Stimulated activated naive B cell treated with anti-CD40 and anti-IgM and Interleukin-4, amounts not matched to agents 10 μg/mL and 1 μg/mL and 100 μg/mL, for 72 hours (primary cell): ENCODE measurements at places on chromosomes 11 and 22.

DNA sequence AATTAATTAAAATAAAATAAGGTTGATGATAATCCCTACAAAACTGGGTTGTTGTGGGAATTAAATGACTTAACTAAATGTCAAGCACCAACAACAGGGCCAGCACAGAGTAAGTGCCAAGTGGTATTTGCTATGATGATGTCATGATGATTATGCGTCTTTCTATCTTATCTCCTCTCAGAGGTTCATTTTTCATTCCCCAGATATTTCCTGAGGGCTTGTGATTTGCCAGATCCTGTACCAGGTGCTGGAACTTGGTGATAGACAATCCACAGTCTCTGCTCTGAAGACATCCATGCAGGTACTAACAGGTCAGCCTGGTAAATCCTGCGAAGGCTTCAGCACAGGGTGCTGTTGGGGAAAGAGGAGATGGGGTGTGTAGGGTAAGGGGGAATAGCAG lies 8.1 kb upstream of the MYH9 start:
- no peak for DNase-seq
- H3K4me3 ChIP-seq = no peak overlapping the region
- no peaks in the 10 kb centered on the region for H3K27me3 ChIP-seq
- peak overlapping the region; percentile 31 for H3K27ac ChIP-seq
- H3K4me1 ChIP-seq = peaks cover 70% of the 10 kb centered on the region

DNA sequence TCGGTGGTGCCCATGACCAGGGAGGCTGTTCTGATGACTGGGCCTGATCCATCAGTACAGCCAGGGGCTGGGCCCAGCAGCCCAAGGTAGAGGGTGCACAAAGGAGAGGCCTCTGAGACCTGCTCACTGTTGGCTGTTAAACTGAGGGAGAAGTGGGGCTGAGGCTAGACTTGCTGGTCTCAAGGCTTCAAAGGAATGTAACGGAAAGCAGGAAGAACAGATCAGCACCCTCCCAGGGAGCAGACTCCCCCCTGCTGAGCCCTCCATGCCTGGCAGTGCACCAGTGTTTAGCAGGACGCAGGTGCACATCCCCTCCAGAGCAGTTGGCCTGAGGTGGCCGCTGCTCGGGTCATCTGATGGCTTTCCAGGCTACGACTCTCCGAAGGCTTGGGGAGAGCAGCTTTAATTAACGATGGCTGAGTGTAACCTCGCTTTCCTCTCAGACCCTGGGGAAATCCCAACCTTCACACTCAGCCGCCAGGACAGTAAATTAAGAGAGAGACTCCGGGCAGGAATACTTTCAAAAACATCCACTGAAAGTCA lies 255.7 kb upstream of the NARS2 start:
- no peak for DNase-seq
- H3K27ac ChIP-seq = no peak overlapping the region
- no peaks in the 10 kb centered on the region for H3K36me3 ChIP-seq
- no peaks in the 10 kb centered on the region for H3K4me1 ChIP-seq

DNA sequence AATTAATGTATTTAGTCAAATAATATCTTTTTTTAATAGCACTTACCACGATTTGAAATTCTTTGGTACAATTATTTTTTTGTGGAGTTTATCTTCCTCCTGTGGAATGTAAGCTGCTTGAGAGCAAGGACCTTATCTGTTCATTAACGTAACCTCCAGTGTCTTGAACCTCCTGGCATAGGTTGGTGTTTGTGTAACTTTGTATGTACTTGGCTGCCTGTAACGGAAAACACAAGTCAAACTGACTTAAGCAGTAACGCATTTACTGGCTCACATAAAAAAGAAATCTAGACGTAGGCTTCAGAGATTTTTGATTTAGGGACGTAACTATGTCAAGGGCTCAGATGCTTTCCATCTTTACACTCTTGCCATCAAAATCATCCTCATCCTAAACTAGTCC lies 56.1 kb downstream of the ARHGEF12 start:
- H3K27ac ChIP-seq = no peak overlapping the region
- H3K4me3 ChIP-seq = no peak overlapping the region
- H3K4me1 ChIP-seq = peaks cover 4% of the 10 kb centered on the region
- H3K36me3 ChIP-seq = peaks cover 7% of the 10 kb centered on the region
- DNase-seq = no peak
- peaks cover 8% of the 10 kb centered on the region for H3K27me3 ChIP-seq

DNA sequence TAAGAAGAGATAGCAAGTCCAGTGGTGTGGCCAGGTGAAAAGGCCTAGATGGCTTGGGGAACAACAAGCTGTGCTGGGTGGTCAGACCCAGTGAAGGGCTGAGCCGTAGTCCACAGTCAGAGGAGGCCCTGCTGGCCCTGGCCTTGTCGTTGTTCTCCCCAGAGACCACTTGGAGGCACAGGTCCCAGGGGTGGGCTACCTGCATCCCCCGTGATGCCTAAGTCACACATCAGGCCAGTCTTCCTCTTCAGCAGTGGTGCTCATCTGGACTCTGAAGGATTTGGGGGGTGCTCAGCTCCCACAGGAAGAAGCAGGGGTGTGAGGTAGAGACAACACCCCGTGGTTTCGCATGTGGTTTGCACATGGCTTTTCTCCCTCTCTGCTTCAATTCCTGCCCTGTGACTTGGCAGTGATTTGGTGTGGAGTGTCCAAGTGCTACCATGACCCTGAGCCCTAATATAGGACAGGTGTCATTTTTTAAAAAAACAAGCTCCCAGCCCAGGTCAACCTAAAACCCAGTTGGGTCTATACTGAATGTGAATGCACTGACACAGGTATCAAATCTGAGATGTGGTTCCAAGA lies 51.0 kb downstream of the ALX4 start:
- no peaks in the 10 kb centered on the region for H3K4me1 ChIP-seq
- peaks cover 6% of the 10 kb centered on the region for H3K27me3 ChIP-seq
- H3K4me3 ChIP-seq = no peak overlapping the region
- no peak for DNase-seq
- peak overlapping the region; percentile 14 for H3K27ac ChIP-seq

DNA sequence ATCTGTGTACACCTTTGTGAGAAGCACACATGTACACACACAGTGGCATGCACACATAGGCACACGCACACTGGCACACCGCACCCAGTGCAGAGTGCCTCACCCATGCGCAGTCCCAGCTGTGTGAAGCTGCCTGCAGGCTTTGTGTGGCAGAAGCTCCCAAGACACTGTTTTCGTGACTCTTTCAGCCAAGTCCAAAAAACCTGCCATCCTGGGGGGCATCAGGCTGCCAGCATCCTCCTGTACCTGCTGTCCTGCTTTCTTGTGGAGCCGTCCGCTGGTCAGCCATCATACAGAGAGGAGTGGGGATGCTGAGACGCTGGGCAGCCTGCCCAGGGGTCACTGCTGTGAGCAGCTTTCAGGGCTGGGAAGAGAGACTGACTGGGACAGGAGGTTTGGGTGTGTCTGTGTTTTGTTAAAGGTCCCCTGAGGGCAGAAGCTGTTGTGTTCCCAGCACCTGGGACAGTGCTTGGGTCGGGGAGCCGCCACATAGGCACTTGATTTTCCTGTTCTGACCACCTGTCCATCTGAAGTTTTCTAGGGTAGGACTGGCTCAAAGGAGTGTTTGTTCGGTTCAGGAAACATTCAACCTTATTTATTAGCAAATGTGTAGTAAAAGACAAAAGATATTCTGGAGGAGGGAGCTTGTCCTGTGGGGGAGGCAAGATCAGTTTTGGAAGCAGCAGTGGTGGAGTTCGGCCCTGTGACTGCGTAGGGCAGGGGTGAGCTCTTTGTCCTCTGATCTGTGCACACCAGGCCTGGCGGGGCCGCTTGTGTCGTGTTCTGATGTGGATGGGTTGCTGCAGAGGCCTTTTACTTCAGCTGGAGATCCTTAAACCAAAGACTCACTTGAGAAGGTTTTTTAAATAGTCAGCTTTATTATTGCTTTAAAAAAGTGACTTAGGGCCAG lies 29.7 kb downstream of the AP2A2 start:
- no peak for DNase-seq
- H3K36me3 ChIP-seq = peaks cover 15% of the 10 kb centered on the region
- no peaks in the 10 kb centered on the region for H3K27me3 ChIP-seq
- no peak overlapping the region for H3K4me3 ChIP-seq
- H3K4me1 ChIP-seq = peaks cover 32% of the 10 kb centered on the region

GRCh38 chr22:47190957-47191670 lies 428.7 kb downstream of the TBC1D22A start:
- no peak for DNase-seq
- no peaks in the 10 kb centered on the region for H3K4me1 ChIP-seq
- H3K36me3 ChIP-seq = no peaks in the 10 kb centered on the region
- H3K27me3 ChIP-seq = no peaks in the 10 kb centered on the region

- H3K36me3 ChIP-seq = no peaks in the 10 kb centered on the region
- no peak for DNase-seq
- H3K4me3 ChIP-seq = no peak overlapping the region
- peaks cover 5% of the 10 kb centered on the region for H3K27me3 ChIP-seq
Observed at GRCh38 chr11:14384338-14384737, 25.4 kb upstream of the RRAS2 start.

- H3K27ac ChIP-seq = peak overlapping the region; percentile 72
- no peak for DNase-seq
- no peaks in the 10 kb centered on the region for H3K27me3 ChIP-seq
- peaks cover 21% of the 10 kb centered on the region for H3K4me1 ChIP-seq
Observed at GRCh38 chr11:73998846-73999575, 9.9 kb downstream of the UCP3 start.

GRCh38 chr11:87425391-87425790 lies 387.7 kb downstream of the TMEM135 start:
- H3K4me3 ChIP-seq = no peak overlapping the region
- no peaks in the 10 kb centered on the region for H3K27me3 ChIP-seq
- no peak overlapping the region for H3K27ac ChIP-seq
- no peaks in the 10 kb centered on the region for H3K4me1 ChIP-seq

GRCh38 chr11:4881860-4882500 lies at the start of gene OR51T1:
TSS of gene OR51T1 (plus strand) at chr11:4881900. CDS start at chr11:4881900, 0 bp downstream.
- DNase-seq = no peak
- H3K4me3 ChIP-seq = no peak within 1 kb of the TSS
- no peaks in the 10 kb centered on the region for H3K4me1 ChIP-seq
- no peak within 1 kb of the TSS for H3K27ac ChIP-seq
- H3K27me3 ChIP-seq = no peaks in the 10 kb centered on the region

GRCh38 chr22:33020721-33021120 lies 37.5 kb downstream of the SYN3 start:
- no peak overlapping the region for H3K4me3 ChIP-seq
- DNase-seq = no peak
- peaks cover 2% of the 10 kb centered on the region for H3K36me3 ChIP-seq
- no peak overlapping the region for H3K27ac ChIP-seq
- peaks cover 45% of the 10 kb centered on the region for H3K4me1 ChIP-seq

GRCh38 chr11:2508793-2509192 lies 64.0 kb downstream of the KCNQ1 start:
- DNase-seq = no peak
- H3K4me1 ChIP-seq = peaks cover 15% of the 10 kb centered on the region
- H3K27me3 ChIP-seq = no peaks in the 10 kb centered on the region
- no peak overlapping the region for H3K4me3 ChIP-seq
- no peak overlapping the region for H3K27ac ChIP-seq

DNA sequence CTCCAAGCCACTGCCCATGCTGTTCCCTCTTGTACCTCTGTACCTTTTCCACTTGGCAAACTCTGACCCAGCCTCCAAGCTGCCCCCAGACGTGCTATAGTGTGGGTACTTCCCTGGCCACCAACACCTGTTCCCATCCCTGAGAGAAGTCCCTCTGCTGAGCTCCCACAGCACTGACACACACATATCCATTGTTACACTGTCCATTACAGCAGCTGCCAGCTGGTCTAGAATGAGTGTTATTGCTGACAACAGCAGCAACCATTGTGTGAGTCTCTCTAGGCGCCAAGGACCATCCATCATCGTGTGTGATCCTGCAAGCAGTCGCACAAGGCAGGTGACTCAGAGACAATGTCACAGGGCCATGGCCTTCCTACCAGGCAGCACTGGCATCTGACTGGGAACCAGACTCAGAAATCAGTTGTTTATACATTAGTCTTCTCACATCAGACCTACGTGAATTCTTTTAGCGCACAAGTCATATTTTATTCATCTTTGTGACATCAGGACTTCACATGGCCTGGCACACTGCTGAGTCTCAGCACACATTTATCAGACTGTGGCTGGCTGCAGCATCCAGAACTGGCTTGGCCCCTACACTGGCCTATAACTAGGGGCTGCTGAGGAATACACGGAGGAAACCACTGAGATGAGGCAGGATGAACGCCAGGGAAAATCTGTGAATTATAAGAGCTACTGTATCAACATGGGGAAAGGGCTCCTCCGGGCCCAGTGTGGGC lies 56.4 kb downstream of the SGSM3 start:
- peaks cover 34% of the 10 kb centered on the region for H3K4me1 ChIP-seq
- peaks cover 64% of the 10 kb centered on the region for H3K36me3 ChIP-seq
- no peak for DNase-seq
- H3K27me3 ChIP-seq = no peaks in the 10 kb centered on the region

- DNase-seq = no peak
- peaks cover 37% of the 10 kb centered on the region for H3K36me3 ChIP-seq
- H3K27me3 ChIP-seq = no peaks in the 10 kb centered on the region
- H3K4me1 ChIP-seq = peaks cover 13% of the 10 kb centered on the region
- no peak overlapping the region for H3K4me3 ChIP-seq
Observed at GRCh38 chr11:111663820-111664219, 61.6 kb downstream of the SIK2 start.

- no peak for DNase-seq
- H3K36me3 ChIP-seq = no peaks in the 10 kb centered on the region
- no peak overlapping the region for H3K27ac ChIP-seq
- H3K4me3 ChIP-seq = no peak overlapping the region
Observed at GRCh38 chr11:129317571-129317970, 58.1 kb upstream of the BARX2 start.

- no peak for DNase-seq
- H3K4me3 ChIP-seq = no peak overlapping the region
- no peak overlapping the region for H3K27ac ChIP-seq
- H3K27me3 ChIP-seq = peaks cover 9% of the 10 kb centered on the region
Observed at GRCh38 chr22:24928322-24928721, 18.2 kb downstream of the LHFPL7 start.

- no peaks in the 10 kb centered on the region for H3K27me3 ChIP-seq
- peaks cover 50% of the 10 kb centered on the region for H3K36me3 ChIP-seq
- peak; percentile 60 for DNase-seq
- peaks cover 36% of the 10 kb centered on the region for H3K4me1 ChIP-seq
- H3K27ac ChIP-seq = peak overlapping the region; percentile 80
Observed at GRCh38 chr22:36301384-36301828, 48.5 kb downstream of the APOL1 start.

DNA sequence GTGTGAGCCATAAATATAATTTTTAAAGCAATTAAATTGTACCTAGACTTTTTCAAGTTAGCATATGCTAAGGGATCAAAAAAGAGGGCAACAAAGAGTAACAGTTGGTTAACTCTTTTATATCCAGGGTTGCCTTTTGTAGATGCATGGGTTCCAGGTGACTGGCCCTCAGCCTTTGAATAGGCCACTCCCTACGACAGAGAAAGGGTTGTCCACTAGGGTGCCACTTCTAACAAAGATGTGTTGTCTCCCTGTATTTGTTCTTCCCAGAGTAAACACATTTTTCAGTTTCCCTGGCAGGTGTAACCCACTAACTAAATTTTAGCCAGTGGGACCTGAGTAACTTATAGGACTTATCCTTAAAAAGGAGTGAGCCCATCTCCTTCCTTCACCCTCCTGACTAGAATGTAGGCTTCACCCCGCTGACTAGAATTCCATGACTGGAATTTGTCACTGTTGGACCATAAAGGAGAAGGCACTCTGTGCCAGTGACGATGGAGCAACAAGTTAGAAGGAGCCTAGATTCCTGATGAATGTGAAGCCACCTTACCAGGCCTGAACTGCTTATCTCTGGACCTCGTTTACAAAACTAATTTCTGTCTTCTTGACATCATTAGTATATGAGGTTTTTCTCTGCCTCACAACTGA lies 16.6 kb downstream of the TUG1 start:
- peaks cover 13% of the 10 kb centered on the region for H3K36me3 ChIP-seq
- no peaks in the 10 kb centered on the region for H3K27me3 ChIP-seq
- no peak overlapping the region for H3K27ac ChIP-seq
- H3K4me3 ChIP-seq = no peak overlapping the region
- H3K4me1 ChIP-seq = no peaks in the 10 kb centered on the region
